Renal pelvis (tissue), 12 donors: ENCODE measurements at places on chromosomes 1 and 21.

DNA sequence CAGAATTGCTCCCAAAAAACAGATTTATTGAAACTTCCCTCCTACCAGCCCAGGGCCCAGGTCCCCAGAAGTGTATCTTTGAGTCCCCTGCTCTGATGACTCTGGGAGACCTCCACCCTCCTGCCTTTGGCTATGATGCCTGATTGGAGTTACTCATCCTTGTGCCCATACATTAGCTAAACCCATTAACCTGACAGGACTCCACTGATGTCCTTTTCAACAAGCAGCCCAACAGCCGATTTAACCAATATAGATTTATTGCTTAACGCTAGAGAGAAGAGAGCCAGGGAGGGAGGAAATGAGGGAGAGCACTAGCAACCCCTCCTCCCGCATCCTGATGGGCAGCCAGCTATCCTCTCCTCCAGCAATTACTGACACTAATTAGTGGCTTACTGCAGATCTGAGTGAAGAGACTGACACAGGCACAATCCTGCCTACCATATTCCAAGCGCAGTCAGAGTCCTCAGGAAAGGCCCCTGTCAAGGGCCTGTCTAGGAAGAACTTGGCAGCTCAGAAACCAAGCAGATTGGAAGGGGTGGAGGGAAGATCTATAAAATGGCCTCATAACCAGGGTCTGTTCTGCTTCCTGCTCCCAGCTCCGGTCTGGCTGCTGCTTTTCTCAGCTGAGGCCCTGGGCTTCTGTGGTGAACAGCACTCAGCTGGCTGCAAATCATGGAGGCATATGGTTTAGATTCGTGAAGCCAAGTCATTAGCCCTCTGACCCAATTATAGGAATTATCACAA, 484.5 kb upstream of the DAB1 start:
- no peak for DNase-seq

GRCh38 chr1:227559499-227559898, 3.9 kb upstream of the ZNF678 start:
- no peak for DNase-seq

GRCh38 chr1:54274448-54274847, 74.5 kb downstream of the MRPL37 start:
- no peak for DNase-seq

DNA sequence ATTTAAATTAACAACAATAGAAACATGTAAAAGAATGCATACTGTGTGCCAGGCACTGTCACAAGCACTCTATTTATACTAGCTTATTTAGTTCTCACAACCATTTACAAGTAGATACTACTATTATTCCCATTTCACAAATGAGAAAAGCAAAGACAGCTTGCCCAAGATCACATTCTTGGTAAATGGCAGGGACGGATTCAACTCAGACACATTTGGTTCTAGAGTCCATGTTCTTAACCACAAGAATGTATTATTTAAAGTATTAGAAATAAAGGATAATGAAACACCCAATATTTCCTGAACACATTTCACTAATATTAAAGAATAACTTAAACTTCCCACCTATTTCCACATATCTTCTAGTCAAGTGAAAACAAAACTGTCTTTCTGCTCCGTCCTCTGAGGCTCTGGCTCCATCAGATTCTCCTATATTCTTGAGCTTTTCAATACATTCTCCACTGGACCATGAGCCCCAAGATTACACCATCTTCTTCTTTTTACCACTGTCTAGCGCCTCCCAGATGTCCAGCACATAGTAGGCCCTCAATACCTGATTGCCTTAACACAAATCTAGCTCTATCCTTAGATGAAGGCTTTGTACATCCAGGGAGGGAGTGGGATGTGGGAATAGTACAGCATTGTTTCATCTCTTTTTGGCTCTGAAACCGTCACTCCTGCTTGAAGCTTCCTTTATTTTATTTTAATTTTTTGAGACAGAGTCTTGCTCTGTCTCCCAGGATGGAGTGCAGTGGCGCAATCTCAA, 29.3 kb downstream of the SOD1 start:
- no peak for DNase-seq

GRCh38 chr1:16013220-16013907, 4.5 kb downstream of the HSPB7 start:
- DNase-seq: peak; percentile 58

GRCh38 chr1:12014141-12014991, 4.9 kb upstream of the MIIP start:
- DNase-seq: no peak

DNA sequence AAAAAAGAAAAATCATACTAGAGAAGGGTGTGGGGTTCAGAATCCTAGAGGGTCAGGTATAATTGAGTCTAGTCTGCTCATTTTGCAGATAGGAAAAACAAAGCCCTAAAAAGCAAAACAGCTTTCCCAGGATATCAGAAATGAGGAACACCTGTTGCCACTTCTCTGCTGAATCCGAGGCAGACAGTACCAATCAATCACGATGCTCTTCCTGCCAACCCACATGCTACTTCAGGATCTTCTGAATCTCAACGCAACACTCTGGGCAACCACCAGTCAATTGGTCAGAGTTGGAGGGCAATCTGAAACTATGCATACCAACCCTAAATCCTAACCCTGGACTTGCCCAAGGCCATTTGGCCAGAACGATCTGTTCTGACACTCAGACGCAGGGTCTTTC, 128.3 kb downstream of the EPHB2 start:
- no peak for DNase-seq

DNA sequence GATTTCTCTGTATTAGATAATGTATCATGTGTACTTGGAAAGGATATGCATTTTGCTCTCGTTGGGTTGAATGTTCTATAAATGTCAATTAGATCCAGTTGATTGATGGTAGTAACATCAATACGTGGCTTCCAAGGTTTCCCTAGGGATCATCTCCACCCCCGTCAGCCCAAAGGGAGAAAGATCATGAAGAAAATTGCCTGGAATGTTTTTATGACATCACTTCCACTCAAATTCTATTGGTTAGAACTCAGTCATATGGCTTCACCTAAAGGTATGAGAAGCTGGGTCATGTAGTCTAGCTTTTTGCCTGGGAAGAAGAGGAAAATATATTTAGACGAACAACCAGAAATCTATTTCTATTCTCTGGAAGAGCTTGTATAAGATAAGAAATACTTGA, at the start of gene C1orf185:
Gene C1orf185 (plus strand): TSS at position 253 of the 400 bp plus-strand sequence. CDS start 6 bp downstream, at position 259.
- DNase-seq: no peak

- no peak for DNase-seq
Observed at GRCh38 chr1:3477241-3477995, 23.0 kb downstream of the ARHGEF16 start.

DNA sequence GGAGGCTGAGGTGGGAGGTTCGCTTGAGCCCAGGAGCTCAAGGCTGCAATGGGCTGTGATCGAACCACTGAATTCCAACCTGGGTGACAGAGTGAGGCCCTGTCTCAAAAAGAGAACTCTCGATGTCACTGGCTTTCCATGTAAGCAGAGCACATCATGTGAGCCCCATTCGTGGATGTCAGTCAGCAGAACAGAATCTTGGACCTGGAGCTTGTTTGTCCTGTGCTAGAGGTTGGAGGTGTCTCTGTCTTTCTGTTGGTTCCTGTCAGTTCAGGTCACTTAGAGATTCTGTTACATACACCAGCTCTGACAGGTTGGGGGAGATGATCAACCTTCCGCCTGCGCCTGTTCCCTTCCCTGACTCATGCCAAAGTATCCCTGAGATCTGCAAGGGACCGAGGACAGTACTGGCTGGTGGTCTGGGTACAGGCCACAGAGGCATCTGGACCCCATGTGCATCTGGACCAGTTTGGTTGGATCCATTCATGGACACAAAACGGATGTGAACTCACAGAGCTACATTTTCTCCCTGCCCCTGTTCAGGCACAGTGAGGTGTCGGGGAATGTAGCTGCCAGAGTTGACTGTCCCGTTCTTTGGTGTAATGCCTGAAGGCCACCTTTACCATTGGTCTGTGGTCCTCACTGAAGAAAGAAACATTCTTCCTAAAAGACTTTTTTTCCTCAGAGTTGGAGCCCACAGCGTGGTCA, 10.0 kb downstream of the ARF1 start:
- DNase-seq: no peak

DNA sequence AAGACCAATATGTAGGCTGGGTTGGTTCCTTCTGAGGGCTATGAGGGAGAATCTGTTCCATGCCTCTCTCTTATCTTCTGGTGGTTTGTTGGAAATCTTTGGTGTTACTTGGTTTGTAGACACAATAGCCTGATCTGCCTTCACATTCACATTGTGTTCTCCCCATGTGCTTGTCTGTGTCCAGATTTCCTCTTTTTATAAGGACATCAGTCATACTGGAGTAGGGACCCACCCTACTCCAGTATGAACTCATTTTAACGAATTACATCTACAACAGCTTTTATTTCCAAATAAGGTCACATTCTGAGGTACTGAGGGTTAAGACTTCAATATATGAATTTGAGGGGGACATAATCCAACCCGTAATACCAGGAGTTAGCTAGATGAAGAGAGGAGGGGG, 75.9 kb downstream of the DISP1 start:
- no peak for DNase-seq

- DNase-seq: no peak
Observed at GRCh38 chr1:61609040-61609439, 115.9 kb downstream of the TM2D1 start.
